ENCODE measurements at places on chromosomes 3 and 15.

DNA sequence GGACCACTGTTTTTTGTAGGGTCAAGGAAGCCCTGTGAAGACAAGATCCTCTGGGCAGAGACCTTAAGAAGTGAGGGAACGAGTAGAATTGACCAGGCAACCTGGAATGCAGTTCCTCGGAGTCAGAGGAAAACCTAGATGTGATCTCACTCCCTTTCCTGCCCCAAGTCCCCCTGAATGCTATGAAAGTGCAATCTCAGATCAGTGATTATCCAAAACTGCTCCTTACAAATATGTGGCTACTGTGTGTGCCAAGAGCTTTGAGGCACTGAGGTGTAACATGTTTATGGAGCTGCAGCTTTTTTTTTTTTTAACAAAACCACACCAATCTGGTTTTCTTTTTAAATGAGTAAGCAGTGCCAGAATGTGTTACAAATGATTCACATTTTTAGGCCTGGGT, 35.8 kb downstream of the THSD4 start:
- DNase-seq = no peak

GRCh38 chr3:135895106-135895733, 70.3 kb upstream of the PPP2R3A start:
- peak; percentile 1 for DNase-seq

DNA sequence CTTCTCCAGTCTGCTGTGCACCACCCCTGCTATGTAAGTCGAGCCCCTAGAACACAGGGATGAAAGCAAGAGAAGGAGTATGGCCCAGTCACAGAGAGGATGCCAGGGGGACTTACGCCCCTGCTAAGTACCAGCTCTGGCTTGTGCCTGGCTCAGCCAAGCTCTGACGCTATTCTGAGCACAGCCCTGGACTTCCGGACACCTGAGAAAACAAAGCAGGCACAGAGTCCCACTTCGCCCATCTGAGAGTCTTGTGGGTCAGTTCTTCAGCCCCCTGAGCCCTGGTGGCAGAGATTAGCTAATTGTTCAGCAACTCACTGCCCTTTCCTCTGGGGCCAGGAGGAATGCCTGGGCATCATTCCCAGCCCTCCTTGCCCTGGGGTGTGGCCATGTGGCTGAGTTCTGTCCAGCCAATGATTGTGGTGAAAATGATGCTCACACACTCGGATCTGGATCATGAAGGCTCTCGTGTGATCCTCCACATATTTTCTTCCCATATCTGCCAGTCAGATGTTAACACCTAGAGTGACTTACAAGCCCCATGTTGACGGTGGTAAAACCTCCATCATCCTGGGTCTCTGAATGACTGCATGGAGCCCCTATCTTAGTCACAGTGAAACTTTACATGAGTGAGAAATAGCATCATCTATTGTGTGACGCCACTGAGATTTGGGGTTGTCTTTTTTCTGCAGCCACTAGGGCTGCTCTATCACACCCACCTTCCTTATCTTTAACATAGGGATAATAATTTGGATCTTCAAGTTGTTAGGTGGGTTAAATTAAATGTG, 105.7 kb downstream of the TPRA1 start:
- DNase-seq = no peak

DNA sequence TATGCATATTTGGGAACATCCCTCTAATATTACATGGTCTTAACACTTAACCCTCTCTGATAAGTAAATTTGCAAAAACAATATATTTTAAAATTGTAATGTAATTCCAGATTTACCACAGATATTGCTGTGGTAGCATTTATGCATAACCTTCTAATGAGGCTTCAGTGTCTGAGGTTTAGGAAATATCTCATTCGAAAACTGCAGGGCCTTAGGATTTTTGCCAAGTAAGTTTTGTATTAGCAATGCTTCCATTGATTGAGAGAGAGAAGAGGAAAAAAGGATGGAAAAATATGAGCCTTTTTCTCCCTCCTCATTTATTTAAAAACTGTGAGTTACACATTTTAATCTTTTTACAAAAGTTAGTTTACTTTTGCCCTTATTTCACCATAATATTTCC, 294.6 kb downstream of the EPHA3 start:
- DNase-seq = no peak

DNA sequence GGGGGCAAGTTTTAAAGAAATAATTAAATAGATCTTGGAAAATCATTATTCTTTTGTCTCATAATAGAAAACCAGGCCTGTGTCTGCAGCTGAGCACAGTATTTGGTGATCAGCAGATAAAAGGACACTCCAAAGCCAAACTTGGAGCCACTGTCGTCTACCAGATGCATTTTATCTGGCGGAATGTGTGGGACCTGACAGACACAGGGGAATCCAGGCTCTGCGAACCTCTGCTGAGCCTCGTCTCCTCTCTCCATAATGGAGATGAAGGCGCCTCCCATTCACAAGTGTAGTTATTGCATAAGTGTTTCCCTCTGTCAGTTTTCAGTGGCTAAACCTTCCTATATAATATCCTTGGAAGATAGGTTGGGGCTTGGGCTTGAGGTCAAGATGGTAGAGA, 42.1 kb downstream of the EEFSEC start:
- no peak for DNase-seq

- no peak for DNase-seq
Observed at GRCh38 chr3:47908744-47909143, 105.8 kb downstream of the DHX30 start.

GRCh38 chr15:38631119-38632075, 66.8 kb upstream of the RASGRP1 start:
- DNase-seq = no peak

- DNase-seq = peak; percentile 23
Observed at GRCh38 chr3:72482589-72483321, 365.5 kb downstream of the SHQ1 start.

All from stimulated activated CD8-positive, alpha-beta memory T cell treated with anti-CD3 and anti-CD28 coated beads, Interleukin-2, amount 100 ng/mL, for 1 hour (primary cell).